ENCODE measurements at places on chromosomes 2 and 18.

DNA sequence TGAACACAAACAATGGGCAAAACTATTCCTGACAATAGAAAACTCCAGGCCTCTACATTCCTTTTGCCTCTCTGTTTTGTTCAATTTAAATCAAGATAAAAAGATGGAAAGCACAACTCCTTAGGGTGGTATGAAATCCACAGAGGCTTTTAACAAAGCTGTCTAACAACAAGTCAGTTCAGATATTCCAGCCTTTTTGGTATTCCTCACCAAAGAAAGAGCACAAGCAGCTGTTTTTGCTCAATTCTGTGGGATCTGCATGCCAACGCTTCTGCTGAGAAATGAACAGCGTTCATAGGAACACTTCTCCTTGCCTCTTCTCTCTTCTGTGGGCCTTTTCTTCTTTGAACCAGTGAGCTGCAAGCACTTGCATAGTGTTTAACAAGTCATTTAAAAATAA, 411.6 kb upstream of the TCF4 start:
- DNase-seq, result no peak

GRCh38 chr2:27807476-27807875, 36.0 kb downstream of the MRPL33 start:
- DNase-seq, result peak; percentile 42

GRCh38 chr18:61734396-61734795, 158.4 kb downstream of the RNF152 start:
- DNase-seq, result no peak

- DNase-seq, result no peak
Measured at GRCh38 chr2:10258726-10259125, 44.0 kb upstream of the HPCAL1 start.

DNA sequence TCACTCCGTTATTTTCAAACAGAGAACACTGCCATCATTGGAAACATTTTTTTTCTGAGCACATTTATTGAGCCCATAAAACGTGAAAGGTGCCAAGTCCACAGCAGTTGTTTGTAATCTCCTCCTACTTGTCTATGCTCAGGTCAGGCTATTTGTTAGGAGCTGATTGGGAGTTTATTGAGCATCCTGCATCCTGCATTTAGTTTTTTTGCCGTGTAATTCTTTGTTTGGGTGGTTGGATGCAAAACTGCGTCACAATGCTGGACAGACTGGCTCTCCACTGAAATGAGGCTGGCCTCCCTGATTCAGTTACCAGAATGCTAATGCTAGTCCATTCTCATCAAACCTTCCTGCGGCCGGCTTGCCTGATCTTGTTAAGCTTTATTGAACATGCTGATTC, 71.4 kb downstream of the RAPGEF4 start:
- DNase-seq, result no peak

- DNase-seq, result no peak
Measured at GRCh38 chr2:127563458-127564428, 28.3 kb downstream of the MYO7B start.

DNA sequence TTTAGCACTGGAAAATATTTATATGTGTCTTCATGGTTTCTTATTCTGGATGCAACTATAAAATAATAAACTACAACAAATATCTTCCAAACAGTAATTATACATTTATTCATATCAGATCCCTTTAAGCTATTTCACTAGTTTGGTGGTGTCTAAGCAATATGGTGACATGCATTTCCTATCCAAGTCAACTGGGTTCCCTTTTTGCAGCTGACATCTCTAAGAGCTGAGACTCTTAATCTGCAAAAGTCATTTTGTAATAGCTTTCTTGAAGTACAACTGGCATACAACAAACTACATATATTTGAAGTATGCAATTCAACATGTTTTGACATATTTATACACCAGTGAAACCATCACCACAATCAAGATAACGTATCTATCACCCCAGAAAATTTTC, 59.9 kb upstream of the SLC1A4 start:
- DNase-seq, result no peak

- DNase-seq, result no peak
Measured at GRCh38 chr2:20104900-20105545, 53.6 kb upstream of the LAPTM4A start.

GRCh38 chr18:45361125-45361851, 254.0 kb upstream of the SLC14A2 start:
- DNase-seq, result no peak

- DNase-seq, result no peak
Measured at GRCh38 chr18:29218091-29218490, 1041.2 kb upstream of the CDH2 start.

DNA sequence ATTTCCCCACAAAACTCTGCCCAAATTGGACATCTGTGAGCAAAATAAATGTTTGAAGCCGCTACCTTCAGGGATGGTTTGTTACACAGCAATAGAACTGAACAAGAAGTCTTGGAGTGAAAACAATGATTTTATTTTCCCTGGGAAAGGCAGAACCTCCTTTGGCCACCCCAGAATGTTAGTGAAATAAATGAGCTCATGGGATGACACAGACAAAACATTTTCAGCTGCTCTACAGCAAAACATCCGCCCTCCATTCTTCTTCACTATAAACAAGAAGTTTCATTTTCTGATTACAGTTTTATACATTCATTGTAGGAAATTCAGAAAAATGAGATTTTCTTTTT, 4.3 kb upstream of the EFHD1 start:
- DNase-seq, result no peak

- DNase-seq, result no peak
Measured at GRCh38 chr2:20416723-20417122, 30.2 kb upstream of the RHOB start.
